ENCODE measurements at places on chromosomes 4 and X.

GRCh38 chrX:110504947-110505346, 146.3 kb downstream of the RTL9 start:
- no peak for DNase-seq

DNA sequence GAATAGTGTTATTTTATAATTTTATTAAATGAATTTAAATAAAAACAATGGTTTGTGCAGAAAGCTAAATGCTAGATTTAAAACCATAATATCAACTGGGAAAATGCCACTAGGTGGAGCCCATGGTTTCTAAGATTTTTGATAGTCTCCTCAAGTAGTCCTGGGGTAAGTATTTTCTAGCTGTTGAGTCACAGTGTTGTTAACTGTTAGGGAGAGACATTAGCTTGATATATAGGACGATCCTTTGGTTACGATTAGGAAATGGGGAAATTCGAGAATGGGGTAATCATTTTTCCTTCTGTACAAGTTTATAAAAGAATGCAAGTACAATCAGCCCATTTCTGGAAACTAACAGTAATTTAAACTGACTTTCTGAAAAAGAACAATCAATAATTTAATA, 378.4 kb downstream of the ANKRD50 start:
- peak; percentile 8 for DNase-seq

DNA sequence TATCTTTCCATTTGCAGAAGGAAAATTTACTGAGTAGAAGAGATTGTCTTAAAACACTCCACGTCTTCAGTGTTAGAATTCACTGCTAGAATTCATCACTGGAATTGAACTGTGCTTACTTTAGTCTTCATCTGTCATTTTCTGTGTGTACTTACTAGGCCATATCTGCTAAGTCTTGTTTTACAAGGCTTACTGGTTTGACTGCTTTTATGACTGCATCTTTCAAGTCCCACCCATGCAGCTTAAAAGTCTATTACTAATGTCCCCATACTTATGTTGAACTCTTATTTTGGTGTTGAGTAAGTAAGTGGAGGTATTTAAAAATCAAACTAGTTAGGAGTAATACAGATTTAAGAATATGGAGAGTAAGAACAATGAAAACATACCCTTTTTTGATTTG, 14.6 kb downstream of the CLCN3 start:
- DNase-seq: no peak

DNA sequence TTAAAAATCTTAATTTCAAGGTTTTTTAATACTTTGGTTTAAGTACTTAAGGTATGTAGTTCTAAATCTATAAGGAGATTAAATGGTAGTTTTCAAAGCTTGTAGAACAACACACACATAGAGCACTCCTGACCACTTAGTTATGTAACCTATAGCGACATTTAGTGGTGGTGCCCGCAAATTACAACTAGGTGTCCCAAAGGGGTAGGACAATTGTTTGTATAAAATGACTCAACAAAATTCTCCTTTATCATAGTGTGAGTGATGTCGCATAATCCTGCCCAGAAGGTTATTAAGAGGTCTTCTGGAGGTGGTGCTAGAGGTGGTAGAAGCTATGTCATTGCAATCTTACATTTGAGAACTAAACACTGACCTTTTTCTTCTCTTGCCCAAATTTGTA, 373.0 kb upstream of the RASGEF1B start:
- DNase-seq: peak; percentile 77

DNA sequence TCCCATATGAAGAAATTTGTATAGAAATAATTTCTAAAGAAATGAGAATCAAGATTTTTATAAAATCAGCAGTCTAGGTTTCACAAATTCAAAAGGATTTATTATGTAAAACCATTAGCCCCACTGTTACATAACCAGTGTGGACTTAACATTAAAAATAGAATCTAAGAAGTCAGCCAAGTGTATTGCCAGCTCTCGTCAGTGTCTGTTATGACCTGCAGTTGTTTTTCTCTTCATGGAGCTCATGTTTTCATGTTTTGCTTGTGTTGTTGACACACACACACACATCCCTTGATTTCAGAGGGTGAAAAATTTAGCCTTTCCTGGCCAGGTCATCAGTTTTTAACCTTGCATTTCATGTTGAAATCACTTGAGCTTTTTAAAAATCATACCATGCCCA, 39.5 kb downstream of the USP38 start:
- no peak for DNase-seq

- DNase-seq: no peak
Observed at GRCh38 chr4:151957153-151957552, 196.3 kb upstream of the GATB start.
